OCI-M1 (cell line): ENCODE measurements at places on chromosomes 16 and 17.

DNA sequence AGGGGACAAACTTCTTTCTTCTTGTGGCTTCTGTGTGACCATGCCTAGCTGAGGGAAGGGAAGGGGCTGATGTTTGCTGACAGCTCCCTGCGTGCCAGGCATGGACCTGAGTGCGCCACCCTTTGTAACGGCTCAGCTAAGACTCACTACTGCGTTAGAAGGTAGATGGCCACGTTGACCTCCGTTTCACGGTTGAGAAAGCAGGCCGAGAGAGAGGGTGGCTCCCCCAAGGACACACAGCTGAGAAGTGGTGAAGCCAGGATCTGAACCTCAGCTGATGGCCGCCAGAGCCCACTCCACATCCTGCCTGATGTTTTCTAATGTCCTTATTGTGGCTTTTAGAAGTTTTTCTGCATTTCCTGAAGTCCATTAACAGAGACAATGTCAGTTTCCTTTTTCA is 45.1 kb downstream of the RGS9 start:
- DNase-seq, result no peak

- no peak for DNase-seq
Measured at GRCh38 chr17:73324160-73324475, 12.3 kb upstream of the CDC42EP4 start.

GRCh38 chr17:61856035-61856434 is 7.3 kb downstream of the BRIP1 start:
- DNase-seq, result no peak

- DNase-seq, result no peak
Measured at GRCh38 chr17:73541561-73541981, 102.7 kb downstream of the SDK2 start.

- DNase-seq, result no peak
Measured at GRCh38 chr17:31535581-31535981, 144.1 kb downstream of the RAB11FIP4 start.
